A549 treated with DMSO at 1 μM for 4 hours (cell line): ENCODE measurements at places on chromosomes 13 and 19. TPM values are rescaled to one million over a fixed set of nuclear protein-coding genes. Genes with fewer than 3 reads are reported as not detected.

The ILF3 gene
- 169 to 194 TPM (median 184 TPM) in 5 replicates for total RNA-seq

The C19orf38 gene
- total RNA-seq, result 0.10 to 0.23 TPM (median 0.11 TPM) in 4 of 5 replicates, not detected in the other

The ZFP14 gene
- total RNA-seq, result 1.9 to 2.6 TPM (median 2.2 TPM) in 5 replicates

The CGB5 gene
- total RNA-seq, result 1.0 to 1.6 TPM (median 1.4 TPM) in 5 replicates

The CD22 gene
- total RNA-seq, result 0.51 to 1.6 TPM (median 0.63 TPM) in 5 replicates

The TLE6 gene
- 4.1 to 6.1 TPM (median 5.0 TPM) in 5 replicates for total RNA-seq

The SHISA7 gene
- total RNA-seq, result 0.01 TPM in 1 of 5 replicates, not detected in the others

The ZNF208 gene
- not detected in 5 replicates for total RNA-seq

The GRK1 gene
- 0.02 TPM in 1 of 5 replicates, not detected in the others for total RNA-seq

The GIPR gene
- total RNA-seq, result 2.2 to 3.4 TPM (median 2.9 TPM) in 5 replicates

The GPR108 gene
- 31.9 to 42.4 TPM (median 41.7 TPM) in 5 replicates for total RNA-seq

The ATXN8OS gene
- total RNA-seq, result not detected in 5 replicates

The PSG2 gene
- total RNA-seq, result 0.05 TPM in 1 of 5 replicates, not detected in the others

The TUBA3C gene
- not detected in 5 replicates for total RNA-seq

The ZNF17 gene
- total RNA-seq, result 4.2 to 6.8 TPM (median 4.7 TPM) in 5 replicates

The PCP2 gene
- total RNA-seq, result not detected in 5 replicates

The PRKD2 gene
- total RNA-seq, result 27.0 to 34.5 TPM (median 30.5 TPM) in 5 replicates

The MAMSTR gene
- total RNA-seq, result 0.28 to 0.51 TPM (median 0.48 TPM) in 5 replicates

The ZNF829 gene
- total RNA-seq, result 0.45 to 0.53 TPM (median 0.50 TPM) in 5 replicates

The TJP3 gene
- 0.38 to 0.73 TPM (median 0.53 TPM) in 5 replicates for total RNA-seq

The FFAR3 gene
- not detected in 5 replicates for total RNA-seq

The SHD gene
- total RNA-seq, result 0.04 to 0.05 TPM in 2 of 5 replicates, not detected in the others
